ENCODE measurements at places on chromosomes 13 and 19. TPM values are rescaled to one million over a fixed set of nuclear protein-coding genes. Genes with fewer than 3 reads are reported as not detected.

Gene ZNF345
- polyA plus RNA-seq, result 0.27 TPM

Gene IFNL1
- not detected for polyA plus RNA-seq

Gene PEG3
- polyA plus RNA-seq, result not detected

Gene GNG8
- not detected for polyA plus RNA-seq

Gene ZNF260
- polyA plus RNA-seq, result 22.8 TPM

Gene TTC9B
- not detected for polyA plus RNA-seq

Gene CYP2A6
- not detected for polyA plus RNA-seq

Gene ZNF211
- 7.5 TPM for polyA plus RNA-seq

Gene DUS3L
- polyA plus RNA-seq, result 26.9 TPM

Gene SMAD9
- 0.05 TPM for polyA plus RNA-seq

Gene SUPT20H
- polyA plus RNA-seq, result 25.8 TPM

Gene AMER2
- polyA plus RNA-seq, result not detected

Gene TNFSF9
- 16.7 TPM for polyA plus RNA-seq

Gene LNX2
- polyA plus RNA-seq, result 2.7 TPM

Gene CGB7
- 0.79 TPM for polyA plus RNA-seq

Gene ZNF221
- polyA plus RNA-seq, result 1.6 TPM

Gene SHISA2
- not detected for polyA plus RNA-seq

Gene MAST1
- 2.2 TPM for polyA plus RNA-seq

Gene ZNF837
- 1.0 TPM for polyA plus RNA-seq

Gene PCDH8
- not detected for polyA plus RNA-seq

Gene B3GNT8
- polyA plus RNA-seq, result 0.20 TPM

Gene CYSLTR2
- not detected for polyA plus RNA-seq

Gene APC2
- 1.6 TPM for polyA plus RNA-seq

Gene POLD1
- 88.0 TPM for polyA plus RNA-seq

Gene GRIK5
- polyA plus RNA-seq, result 0.54 TPM

Gene PTOV1
- 153 TPM for polyA plus RNA-seq

Gene IGFL1
- 1.0 TPM for polyA plus RNA-seq

Gene ZNF536
- polyA plus RNA-seq, result not detected

Gene ODAD3
- polyA plus RNA-seq, result 0.99 TPM

Gene ERICH6B
- polyA plus RNA-seq, result not detected

Gene TUBB4A
- polyA plus RNA-seq, result 17.6 TPM

Gene HSPB6
- polyA plus RNA-seq, result 0.28 TPM

Gene NTF4
- polyA plus RNA-seq, result 1.7 TPM

Gene MAMSTR
- polyA plus RNA-seq, result 0.33 TPM

Gene PRTN3
- polyA plus RNA-seq, result 0.39 TPM

Gene PBX4
- polyA plus RNA-seq, result 0.90 TPM

Gene GIPR
- 1.4 TPM for polyA plus RNA-seq

Gene PTGIR
- not detected for polyA plus RNA-seq

Gene URAD
- not detected for polyA plus RNA-seq

Gene NALCN
- 2.7 TPM for polyA plus RNA-seq

Gene SOX1
- not detected for polyA plus RNA-seq

Gene NCAN
- polyA plus RNA-seq, result 0.03 TPM

Gene ZNF583
- polyA plus RNA-seq, result 4.2 TPM

Gene ZNF729
- polyA plus RNA-seq, result not detected

Gene ZNF534
- not detected for polyA plus RNA-seq

Gene GZMM
- polyA plus RNA-seq, result not detected

Gene GPR183
- polyA plus RNA-seq, result not detected

Gene ZNF440
- polyA plus RNA-seq, result not detected

Gene AKAP8L
- polyA plus RNA-seq, result 42.9 TPM

Gene MBD3L2
- polyA plus RNA-seq, result not detected

Gene KLK15
- polyA plus RNA-seq, result not detected

Gene NLRP5
- not detected for polyA plus RNA-seq

Gene ABCA7
- polyA plus RNA-seq, result 13.5 TPM

Gene RASIP1
- 0.62 TPM for polyA plus RNA-seq

Gene PCDH20
- polyA plus RNA-seq, result not detected

Gene ARHGAP35
- polyA plus RNA-seq, result 33.2 TPM

Gene ZSCAN1
- polyA plus RNA-seq, result not detected

All from A549 (cell line).